ENCODE measurements at places on chromosomes 7 and 10.

DNA sequence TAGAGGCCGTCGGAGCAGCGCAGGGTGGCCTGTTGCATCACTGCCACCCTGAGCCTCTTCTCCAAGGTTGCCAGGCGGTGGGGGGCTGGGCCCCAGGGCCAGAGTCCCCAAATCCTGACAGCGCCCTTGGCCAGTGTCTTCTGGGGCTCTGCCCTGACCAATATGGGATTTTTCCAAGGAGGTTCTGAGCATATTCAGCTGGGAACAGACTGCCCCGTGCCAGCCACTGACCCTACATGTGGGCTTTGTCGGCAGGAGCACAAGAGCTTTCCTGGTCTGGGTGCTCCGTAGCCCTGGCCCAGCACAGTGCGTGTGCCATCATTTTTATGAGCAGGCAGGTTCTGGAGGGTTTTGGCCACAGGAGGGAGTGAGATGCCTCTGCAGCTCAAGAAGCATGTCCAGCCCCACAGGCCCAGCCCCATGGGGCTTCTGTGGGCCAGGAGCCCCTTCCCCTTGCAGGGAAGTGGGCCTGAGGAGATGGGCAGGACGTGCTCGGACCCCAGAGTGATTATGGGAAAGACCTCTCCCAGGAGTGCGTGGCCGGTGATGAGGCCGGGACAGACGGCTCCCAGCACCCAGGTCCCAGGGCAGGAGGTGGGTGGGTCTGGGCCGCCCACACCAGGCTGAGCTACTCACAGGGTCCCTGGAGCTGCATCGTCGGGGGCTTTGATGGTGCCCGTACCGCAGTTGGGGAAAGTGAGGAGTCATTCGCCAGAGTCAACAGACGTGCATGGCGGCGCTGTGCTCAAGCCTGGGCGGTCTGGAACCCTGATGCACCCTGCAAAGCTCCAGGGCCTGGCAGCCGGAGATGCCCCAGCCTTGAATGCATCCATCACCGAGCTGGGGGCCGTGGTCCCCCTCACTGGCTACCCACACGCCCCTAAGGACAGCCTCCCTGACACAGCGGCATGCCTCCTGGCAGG is 66.6 kb downstream of the PWWP2B start:
- no peak for DNase-seq

GRCh38 chr7:118151671-118152070 is 32.3 kb upstream of the LSM8 start:
- DNase-seq, result no peak

- no peak for DNase-seq
Observed at GRCh38 chr10:3757638-3758490, 27.1 kb downstream of the KLF6 start.

DNA sequence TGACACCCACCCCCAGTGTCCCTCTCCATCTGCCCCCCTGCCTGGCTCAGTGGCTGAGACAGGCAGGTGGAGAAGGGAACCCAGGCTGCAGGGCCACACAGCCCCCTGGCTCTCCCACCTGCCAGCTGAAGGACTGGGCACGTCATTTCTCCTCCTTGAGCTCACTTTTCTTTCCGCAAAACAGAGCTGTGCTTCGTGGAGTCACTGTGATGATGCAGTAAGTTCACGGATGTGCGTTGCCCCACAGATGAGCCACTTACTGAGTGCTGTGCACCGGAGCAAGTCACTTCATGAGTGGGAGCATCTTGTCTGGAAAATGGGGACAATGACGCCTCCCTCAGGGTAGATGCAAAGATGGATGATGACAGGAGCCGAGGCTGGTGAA is 2.7 kb downstream of the OPN4 start:
- no peak for DNase-seq

DNA sequence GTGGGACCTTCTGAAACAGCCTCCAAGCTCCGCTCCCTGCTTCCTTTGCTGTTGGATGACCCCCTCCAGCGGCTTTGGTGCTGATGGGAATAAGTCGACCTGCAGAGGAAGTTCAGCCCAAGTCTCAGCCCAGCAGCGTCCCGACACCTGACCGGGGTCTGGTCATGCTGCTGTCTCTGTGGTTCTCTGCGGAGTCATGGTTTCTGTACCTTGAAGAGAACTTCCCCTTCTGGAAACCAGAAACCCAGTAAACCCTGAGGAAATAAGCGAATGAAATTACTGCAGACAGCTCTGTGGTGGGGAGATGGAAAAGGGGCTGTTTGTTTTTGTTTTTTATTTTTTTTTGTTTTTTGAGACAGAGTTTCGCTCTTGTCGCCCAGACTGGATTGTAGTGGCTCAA is 18.3 kb upstream of the ZNF12 start:
- DNase-seq, result no peak

GRCh38 chr7:65251851-65252620 is 121.6 kb upstream of the ZNF92 start:
- DNase-seq, result peak; percentile 87

DNA sequence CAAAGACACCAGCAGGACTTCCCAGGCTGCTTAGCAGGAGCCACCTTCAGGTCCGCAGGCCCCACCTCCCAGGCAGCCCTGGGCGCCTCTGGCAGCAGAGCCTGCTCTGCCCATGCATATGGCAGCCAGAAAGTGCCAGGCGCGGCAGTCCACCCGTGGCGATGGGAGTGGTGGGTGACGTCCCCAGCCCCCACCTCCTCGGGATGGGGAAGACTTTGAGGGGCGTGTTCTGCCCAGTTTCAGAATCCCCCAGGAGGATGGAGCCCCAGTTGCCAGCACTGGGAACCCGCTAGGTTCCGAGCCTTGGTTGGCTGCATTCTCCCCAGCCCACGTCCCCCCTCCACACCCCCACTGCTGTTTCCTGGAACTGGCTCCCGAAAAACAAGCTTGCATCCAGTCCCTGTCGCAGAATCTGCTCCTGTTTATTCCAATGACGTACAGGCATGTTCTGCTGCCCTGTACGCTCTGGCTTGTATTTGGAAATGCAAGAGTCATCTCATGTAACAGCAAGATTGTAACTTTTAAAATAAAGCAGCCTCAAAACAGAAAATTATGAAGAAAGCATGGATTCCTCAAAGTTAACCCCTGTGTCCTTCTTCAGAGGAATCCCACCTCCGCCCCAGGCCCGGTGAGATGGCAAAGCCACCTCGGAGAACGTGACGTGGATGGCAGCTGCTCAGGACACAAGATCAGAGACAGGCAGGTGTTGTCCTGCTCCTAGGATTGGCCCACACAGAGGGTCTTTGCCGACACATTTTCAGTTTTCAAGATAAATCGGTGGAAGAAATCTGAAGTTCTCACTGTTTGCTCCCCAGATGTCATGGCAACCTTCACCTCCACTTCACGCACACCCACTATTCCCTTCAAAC is 87.8 kb upstream of the PPP2R2D start:
- no peak for DNase-seq

GRCh38 chr10:102120142-102120990 is at the start of gene LDB1:
LDB1 (minus strand) TSS chr10:102120368; CDS start chr10:102120110, 258 bp downstream.
- no peak for DNase-seq

DNA sequence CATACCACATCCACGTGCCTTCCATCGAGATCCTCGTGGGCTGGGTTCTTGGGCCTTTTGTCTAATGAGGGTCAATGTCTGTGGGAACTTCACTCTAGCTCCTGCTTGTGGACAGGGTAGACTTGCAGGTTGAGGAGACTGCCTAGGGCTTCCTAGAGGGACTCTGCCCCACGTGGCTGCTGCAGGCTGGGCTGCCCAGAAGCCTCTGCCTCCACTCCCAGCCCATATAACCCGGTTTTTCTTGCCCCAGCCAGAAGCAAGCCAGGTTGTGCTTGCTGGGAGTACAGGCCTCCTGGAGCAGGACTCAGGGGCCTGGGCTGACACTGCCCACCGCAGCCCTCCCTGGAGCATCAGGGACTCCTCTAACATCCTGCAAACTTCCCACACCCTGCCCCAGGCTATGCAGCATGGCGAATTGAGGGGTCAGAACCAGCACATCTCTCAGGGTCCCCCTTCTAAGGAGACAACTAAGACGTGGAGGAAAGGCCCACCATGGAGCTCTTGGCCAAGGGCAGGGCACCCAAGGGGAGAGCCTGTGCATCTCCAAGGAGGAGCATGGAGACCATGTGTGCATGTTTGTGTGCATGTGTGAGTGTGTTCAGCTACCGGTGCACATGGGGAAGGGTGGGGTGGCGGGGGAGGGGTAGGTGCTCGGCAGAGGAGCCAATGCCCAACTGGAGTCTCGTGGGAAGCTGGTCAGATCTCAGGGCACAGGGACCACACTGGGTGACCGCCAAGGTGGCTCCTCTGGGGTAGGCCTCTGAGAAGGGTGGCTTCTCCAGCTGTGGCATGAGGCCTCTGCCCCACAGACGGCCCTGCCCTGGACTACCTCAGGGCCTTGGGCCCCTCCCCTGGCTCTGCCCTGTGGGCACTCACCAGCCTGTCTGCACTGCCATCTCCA is 62.6 kb downstream of the RASGEF1A start:
- DNase-seq, result no peak

Data from SW 1271 (cell line).